ENCODE measurements at places on chromosomes 5 and 9.

- no peak overlapping the region for H3K27ac ChIP-seq
- DNase-seq: no peak
- no peaks in the 10 kb centered on the region for H3K4me1 ChIP-seq
- no peaks in the 10 kb centered on the region for H3K27me3 ChIP-seq
These were observed 40.6 kb upstream of the CPLX2 start for GRCh38 chr5:175830586-175831300.

DNA sequence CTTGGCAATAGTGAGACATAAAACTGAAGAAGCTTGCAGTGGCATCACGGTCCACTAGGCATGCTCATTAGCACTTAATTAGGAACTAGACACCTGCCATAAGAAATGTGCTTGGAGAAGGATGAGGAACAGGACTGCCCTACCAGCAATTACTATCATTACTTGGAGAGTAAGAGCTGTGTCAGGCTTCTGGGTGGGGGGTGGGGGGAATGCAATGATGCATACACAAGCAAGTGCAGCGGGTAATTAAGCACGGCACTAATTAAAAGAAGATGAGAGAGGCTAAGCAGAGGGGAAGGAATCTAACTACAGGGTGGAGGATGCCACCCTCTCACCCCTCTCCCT, 53.1 kb downstream of the TLE1 start:
- peaks cover 36% of the 10 kb centered on the region for H3K36me3 ChIP-seq
- H3K4me1 ChIP-seq: no peaks in the 10 kb centered on the region
- no peak for DNase-seq
- no peaks in the 10 kb centered on the region for H3K27me3 ChIP-seq
- no peak overlapping the region for H3K4me3 ChIP-seq

DNA sequence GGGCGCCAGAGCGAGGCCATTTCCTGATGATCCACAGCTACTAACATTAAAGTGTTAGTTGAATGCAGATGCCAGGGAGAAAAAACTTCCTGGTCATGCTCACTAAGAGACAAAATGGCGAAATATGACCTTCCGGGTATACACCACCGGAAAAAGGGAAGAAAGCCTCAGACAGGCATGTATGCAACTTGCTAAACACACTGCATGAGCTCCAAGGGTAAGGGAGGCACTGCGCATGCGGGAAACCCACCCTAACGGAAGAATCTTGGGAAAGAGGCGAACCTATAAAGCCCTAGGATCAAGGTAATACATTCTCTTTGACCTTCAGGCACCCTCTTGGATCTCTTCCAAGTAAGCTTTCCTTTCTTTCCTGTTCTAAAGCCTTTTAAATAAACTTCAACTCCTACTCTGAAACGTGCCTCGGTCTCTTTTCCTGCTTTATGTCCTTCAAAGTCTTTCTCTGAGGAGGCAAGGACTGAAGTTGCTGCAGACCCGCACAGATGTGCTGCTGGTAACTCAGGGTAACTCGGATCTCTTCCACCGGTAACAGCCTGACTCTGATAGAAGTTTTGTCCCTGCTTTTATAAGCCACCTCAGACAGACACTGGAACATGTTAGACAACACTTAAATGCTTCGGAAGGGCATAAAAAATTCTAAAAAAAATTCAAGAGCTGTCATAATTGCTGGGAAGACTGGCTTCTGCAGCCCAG, 64.9 kb downstream of the DTWD2 start:
- peak; percentile 19 for DNase-seq
- no peak overlapping the region for H3K4me3 ChIP-seq
- H3K4me1 ChIP-seq: no peaks in the 10 kb centered on the region

DNA sequence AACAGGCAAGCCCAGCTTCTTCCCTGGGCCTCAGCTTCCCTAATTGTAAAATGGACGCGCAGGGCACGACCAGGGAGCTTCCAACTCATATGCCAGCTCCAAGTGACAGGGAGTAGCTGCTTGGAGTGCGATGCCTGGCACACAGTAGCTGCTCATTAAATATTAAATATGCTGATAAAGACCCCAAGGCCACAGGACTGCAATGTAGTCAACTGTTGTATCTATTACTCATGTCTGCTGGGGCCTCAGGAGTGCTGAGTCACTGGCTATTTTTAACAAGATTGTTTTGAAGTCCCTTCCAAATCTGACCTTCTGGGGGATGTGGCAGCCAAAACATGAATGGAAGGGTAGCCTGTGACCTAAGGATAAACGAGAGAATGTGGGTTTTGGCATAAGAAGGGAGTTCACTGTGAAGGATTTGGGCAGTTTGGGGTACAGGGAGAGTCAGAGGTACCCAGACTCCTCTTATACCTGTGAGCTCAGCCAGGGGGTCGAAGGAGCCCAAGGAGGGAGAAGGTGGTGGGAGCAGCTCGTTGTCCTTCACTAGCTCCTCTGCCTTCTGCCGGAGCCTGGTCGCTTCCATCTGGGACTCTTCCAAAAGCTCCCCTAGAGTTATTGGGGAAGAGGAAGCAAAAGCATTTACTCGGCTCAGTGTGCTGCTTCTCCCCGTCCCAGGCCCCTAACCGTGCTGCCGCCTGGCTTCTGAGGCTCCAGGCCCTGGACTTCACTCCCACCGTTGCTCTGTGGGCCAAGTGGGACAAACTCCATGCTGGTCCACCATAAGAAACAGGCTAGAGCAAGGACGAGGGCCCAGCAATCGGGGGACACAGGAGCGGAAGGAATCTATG, 17.5 kb downstream of the TNIP1 start:
- peak overlapping the region; percentile 79 for H3K27ac ChIP-seq
- H3K4me3 ChIP-seq: no peak overlapping the region
- DNase-seq: peak; percentile 33
- H3K36me3 ChIP-seq: peaks cover 58% of the 10 kb centered on the region

DNA sequence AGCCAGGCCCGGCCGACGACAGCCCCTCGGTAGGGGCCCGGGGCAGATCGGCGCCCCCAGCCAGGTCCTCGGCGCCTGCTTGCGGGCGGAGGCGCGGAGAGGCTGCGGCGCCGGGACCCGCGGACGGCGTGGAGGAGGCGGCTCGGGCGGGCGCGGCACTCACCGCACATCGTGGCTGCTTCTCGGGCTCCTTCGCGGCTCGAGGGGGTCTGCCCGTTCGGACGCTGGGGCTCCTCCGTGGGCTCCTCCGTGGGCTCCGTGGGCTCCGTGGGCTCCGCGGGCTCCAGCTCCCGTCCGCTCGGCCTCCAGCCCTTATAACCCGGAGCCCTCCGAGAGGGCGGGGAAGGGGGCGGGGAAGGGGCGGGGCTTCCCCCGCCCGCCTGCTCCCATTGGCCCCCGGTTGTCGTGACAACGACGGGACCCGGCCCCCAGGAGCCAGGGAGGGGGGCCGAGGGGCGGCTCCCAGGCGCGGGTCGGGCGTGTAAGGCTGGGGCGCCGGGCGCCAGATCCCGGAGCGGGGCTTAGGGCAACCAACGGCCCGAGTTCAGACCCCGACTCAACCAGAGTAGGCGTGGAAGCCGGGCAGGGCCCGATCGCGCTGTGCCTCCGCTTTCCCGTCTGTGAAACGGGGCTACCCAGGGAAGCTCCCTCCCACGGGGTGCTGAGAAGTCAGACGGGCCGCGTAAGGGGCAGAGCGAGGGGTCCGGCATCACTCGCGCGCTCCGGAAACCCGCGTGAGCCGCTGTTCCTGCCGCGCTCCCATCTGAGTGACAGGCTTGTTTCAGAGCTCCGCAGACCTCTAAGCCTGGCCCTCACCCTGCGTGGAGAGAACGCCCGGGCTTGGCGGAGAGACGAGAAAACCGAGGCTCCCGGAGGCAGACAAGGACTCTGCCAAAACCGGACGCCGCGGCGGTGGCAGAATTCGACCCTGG, at the start of gene GFPT2:
TSS of gene GFPT2 (minus strand) at position 289 of the 932 bp plus-strand sequence. CDS start at position 170, 119 bp downstream.
- no peaks in the 10 kb centered on the region for H3K27me3 ChIP-seq
- peak within 1 kb of the TSS; percentile 25 for H3K27ac ChIP-seq
- peak; percentile 93 for DNase-seq
- H3K4me3 ChIP-seq: peak within 1 kb of the TSS; percentile 71
- no peaks in the 10 kb centered on the region for H3K36me3 ChIP-seq

DNA sequence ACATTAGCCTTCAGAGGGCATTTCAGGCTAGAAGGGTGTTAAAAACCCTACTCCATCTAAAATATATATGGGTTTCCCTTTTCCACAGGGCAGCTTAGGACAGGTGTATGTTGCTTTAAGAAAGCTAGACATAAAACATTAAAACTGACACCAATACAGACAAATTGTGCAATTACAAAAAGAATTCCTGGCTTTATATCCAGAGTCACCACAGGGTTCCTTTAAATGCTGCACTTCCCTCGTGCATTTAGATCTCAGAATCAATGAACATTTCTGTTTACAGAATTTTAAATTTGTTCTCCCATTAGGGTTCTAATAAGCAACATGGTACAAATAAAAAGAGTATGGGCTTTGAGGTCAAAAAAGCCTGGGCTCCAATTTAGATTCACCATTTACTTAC, 170.2 kb downstream of the MAPKAP1 start:
- H3K27ac ChIP-seq: no peak overlapping the region
- DNase-seq: no peak
- no peak overlapping the region for H3K4me3 ChIP-seq
- H3K4me1 ChIP-seq: peaks cover 92% of the 10 kb centered on the region
- no peaks in the 10 kb centered on the region for H3K27me3 ChIP-seq

DNA sequence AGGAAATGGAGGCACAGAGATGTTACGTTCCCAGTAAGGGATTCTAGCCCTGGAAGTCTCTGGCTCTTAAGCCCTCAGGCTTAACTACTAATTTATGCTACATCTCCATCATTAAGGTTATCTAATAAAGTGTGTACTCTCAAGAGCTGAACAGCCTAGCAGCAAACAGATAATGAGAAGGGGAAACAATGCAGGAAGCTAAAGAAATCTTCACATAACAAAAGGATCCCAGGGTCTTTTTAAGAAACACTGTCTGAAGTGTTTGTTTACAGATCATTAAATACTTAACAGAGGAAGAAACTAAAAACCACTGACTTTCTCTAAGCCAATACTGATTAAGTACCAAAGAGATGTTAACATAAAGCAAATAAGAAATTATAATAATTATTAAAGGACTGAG, 129.0 kb downstream of the PAPPA start:
- H3K27ac ChIP-seq: no peak overlapping the region
- no peak overlapping the region for H3K4me3 ChIP-seq
- no peaks in the 10 kb centered on the region for H3K36me3 ChIP-seq
- no peaks in the 10 kb centered on the region for H3K4me1 ChIP-seq
- no peak for DNase-seq

- no peaks in the 10 kb centered on the region for H3K36me3 ChIP-seq
- DNase-seq: no peak
- H3K4me1 ChIP-seq: peaks cover 18% of the 10 kb centered on the region
- no peaks in the 10 kb centered on the region for H3K27me3 ChIP-seq
- no peak overlapping the region for H3K27ac ChIP-seq
These were observed 39.4 kb downstream of the MRPS27 start for GRCh38 chr5:72280581-72281069.

GRCh38 chr5:123285122-123286023, 137.8 kb downstream of the CEP120 start:
- H3K36me3 ChIP-seq: no peaks in the 10 kb centered on the region
- H3K4me3 ChIP-seq: peak overlapping the region; percentile 17
- peaks cover 27% of the 10 kb centered on the region for H3K4me1 ChIP-seq
- H3K27me3 ChIP-seq: no peaks in the 10 kb centered on the region
- peak overlapping the region; percentile 11 for H3K27ac ChIP-seq
